Progenitor cell of endocrine pancreas (in vitro differentiated cells): ENCODE measurements at places on chromosomes 3 and 15. TPM values are rescaled to one million over a fixed set of nuclear protein-coding genes. Genes with fewer than 3 reads are reported as not detected.

DNA sequence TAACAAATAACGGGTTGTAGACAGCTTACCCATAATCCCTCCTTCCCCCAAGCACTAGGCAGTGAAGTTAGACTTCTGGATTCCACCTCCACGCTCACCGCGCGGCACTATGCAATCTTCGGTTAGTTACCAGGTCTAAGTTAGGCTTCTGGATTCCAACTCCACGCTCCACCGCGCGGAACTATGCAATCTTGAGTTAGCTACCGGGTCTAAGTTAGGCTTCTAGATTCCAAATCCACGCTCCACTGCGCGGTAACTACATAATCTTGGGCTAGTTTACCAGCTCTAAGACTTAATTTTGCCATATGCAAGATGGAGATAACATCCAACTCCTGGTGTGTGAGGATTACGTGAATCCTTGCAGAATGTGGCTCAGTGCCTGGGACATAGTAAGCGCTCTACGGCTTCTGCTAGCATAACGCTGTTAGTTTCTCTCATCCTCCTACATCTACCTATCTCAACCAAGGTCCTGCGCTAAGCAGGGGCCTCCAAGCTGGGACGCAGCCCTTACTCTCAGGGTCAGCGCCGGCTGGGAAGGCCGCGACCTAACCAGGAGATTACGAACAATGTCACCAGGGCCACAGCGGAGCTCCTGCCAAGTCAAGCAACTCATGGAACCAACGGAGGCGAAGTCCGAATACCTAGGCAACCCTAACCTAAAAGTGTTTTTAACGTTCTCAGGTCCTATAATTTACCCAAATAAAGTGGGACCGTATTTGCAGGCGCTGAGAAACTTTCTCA lies 497 bp upstream of the RPLP1 start:
- no peak for DNase-seq

DNA sequence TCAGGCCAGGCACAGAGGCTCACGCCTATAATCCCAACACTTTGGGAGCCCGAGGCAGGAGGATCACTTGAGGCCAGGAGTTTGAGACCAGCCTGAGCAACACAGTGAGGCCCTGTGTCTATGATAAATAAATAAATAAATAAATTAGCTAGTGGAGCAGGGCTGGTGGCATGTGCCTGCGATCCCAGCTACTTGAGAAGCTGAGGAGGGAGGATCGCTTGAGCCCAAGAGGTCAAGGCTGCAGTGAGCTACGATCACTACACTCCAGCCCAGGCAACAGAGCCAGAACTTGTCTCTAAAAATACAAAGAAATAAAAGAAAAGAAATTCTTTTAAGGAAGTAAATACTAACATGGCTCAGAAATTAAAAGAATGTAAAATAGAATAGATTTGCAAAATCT lies 91.8 kb downstream of the LIPC start:
- no peak for DNase-seq

- no peak for DNase-seq
Observed at GRCh38 chr15:34986771-34987480, 1.2 kb downstream of the ZNF770 start.

- DNase-seq: no peak
Observed at GRCh38 chr3:38154625-38155255, 10.6 kb upstream of the OXSR1 start.

DNA sequence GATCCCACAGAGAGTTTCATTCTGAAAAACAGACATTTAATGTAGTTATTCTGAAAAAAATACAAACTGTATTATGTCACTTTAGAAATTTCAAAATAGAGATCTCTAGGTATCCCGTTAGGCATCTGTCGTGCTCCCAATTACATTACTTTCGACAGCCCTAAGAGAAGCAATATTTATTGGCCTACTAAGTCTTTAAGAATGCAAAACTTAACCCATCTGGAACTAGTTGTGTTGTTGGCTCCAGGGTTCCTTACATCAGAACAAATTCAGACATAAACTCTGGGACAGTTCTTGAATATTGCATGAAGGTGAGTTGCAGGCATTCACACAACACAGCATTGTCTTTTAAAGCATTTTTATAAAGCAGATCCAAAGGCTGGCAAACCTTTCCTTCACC lies 498.4 kb downstream of the FHIT start:
- DNase-seq: no peak

DNA sequence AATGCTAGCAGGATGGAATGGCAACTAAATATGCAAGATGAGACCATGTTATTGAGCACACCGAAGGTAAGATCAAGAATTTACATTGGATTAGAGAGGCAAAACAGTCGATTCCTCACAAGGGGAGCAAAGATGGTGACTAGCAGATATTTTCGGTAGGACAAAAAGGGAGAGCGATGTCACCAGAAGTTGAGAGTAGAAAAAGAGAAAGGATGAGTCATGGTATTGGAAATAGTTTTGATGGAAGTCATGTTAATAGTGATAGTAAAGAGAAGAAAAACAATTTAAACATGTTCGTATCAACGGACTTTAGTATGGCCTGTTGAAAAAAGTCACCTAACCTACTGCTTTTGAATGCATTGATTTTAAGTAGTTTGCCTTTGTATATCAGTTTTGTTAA lies 55.0 kb downstream of the UBE2E2 start:
- no peak for DNase-seq

GRCh38 chr15:80823995-80824394 lies 44.8 kb downstream of the CEMIP start:
- DNase-seq: no peak

GRCh38 chr15:25933456-25934158 lies 70.5 kb upstream of the ATP10A start:
- DNase-seq: peak; percentile 27

DNA sequence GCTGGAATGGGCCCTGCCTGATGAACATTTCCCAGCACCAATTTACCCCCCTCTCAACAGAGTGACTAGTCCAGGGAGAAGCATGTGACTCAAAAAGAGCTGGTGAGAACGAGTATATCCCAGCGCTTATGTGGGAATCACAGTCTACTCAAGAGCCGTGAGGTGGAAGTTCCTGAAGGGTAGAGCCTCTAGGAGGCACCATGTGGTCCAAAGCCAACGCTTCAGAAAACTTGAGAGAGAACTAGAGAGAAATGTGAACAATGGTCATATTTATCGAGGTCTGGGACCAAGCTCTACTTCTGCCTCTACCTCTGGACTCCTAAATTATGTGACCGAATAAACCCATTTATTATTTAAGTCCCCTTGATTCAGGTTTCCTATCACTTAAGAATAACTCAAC lies 111.0 kb upstream of the RAP2B start:
- DNase-seq: no peak

DNA sequence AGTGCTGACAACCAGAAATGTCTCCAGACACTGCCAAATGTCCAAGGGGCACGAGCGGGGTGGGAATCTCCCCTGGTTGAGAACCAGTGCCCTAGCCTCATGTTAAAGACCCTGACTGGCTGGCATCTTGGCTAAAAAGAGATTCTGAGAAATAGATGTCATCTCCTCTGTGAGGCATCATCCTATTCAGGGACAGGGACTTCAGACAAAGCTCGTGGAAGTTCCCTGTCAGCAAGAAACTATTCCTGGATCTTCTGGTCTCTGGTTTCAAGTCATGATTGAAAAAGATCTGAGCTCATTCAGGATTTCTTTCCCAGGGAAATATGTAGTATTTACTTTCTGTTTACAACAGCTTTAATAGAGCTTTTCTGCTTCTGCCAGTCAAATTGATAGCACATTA lies 10.8 kb downstream of the WDR5B start:
- DNase-seq: no peak

GRCh38 chr3:183489455-183490210 lies 61.2 kb upstream of the MCF2L2 start:
- no peak for DNase-seq

GRCh38 chr15:68559345-68560310 lies 19.2 kb upstream of the CORO2B start:
- DNase-seq: peak; percentile 89

- DNase-seq: no peak
Observed at GRCh38 chr3:78832785-78833204, 935.0 kb downstream of the ROBO1 start.

DNA sequence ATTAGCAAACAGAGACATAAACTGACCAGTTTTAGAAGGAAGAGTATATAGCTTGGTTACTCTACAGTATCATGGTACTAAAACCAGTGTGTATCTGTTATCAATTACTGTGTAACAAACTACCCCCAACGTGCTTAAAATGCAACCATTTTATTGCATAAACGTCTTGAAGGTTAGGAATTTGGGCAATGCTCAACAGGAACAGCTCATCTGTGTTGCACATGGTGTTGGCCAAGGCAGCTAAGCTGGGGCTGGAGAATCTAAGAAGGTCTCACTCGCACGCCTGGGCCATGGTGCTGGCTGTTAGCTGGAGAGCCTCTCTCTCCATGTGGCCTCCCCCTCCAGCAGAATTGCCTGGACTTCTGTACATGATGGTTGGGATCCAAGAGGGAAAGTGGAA lies 81.2 kb upstream of the THBS1 start:
- DNase-seq: no peak

GRCh38 chr3:144683065-144683464 lies 711.4 kb downstream of the DIPK2A start:
- DNase-seq: no peak

DNA sequence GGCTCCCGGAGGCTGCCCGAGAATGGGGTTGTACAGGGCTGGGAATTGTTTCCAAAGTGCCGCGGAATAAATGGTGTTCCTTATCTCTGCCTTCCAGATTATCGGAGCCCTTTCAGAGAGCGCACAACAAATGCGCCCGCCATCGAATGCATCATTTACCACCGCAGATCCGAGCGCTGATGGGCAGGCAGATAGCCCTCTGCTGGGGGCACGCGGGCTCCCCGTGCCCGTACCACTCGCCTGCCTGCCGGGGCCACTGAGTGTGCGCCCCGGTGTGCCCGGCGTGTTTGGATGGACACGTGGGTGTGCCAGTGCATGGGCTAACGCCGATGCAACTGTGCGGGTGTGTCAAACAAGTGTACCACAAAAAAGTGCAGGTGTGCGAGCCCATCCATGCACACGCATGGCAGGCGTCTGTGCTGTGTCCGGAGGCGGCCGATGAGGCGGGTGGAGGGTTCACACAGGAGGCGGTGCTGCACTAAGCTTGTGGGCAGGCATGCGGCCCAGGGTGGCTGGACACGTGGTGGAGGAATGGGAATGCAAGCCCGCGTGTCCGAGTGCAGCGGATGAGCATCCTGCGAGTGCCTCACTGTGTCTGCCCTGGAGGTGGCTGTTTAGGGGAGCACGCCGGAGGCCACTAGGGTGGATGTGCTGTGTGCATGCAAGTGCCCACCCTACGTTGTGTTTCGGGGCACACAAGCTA lies 3.8 kb upstream of the GATA2 start:
- DNase-seq: no peak

DNA sequence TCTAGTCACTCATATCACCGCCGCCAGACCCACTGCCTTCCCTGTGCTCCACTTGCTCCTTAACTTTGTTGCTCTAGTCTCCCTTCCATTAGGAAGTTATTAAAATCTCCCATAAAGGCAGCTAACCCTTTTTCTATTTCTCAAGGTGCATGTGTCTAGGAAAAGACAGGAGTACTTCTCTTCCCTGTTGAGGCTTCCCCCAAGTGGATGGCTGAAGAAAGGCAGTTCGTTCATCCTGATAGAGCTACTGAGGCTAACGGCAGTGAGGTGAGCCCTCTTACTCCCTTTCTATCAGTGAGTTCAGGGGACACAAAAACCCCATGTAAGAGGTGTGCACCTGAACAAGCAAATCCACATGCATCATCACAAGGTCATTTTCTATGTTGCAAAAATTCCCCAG lies 397.8 kb downstream of the IGSF11 start:
- DNase-seq: no peak

DNA sequence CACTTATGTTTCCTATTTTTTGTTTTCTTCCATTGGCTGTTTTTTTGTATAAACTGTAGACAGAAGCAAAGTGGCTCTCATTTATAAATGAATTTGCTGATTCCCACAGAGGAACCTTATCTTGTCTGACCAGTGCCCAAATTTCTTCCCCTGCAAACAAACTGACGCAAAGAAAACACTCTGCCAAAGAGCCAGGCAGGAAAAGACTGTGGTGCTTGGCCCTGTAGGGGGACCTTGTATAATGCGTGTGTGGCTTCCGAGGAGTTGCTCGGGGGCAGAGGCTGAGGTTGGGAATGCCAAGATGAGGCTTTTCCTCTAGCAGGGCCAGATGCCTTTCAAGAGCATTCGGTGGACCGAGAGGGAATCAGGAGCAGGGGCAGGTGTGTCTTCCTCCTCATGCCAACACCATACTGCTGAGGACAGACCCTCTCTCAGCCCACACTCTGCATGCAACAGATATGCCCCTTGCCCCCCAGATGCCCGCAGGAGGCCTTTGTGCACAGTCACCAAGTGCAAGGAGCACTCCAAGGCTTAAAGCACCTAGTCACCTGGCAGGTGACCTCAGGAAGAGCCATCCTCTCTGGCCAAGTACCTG lies 104.3 kb upstream of the ABHD17C start:
- no peak for DNase-seq

DNA sequence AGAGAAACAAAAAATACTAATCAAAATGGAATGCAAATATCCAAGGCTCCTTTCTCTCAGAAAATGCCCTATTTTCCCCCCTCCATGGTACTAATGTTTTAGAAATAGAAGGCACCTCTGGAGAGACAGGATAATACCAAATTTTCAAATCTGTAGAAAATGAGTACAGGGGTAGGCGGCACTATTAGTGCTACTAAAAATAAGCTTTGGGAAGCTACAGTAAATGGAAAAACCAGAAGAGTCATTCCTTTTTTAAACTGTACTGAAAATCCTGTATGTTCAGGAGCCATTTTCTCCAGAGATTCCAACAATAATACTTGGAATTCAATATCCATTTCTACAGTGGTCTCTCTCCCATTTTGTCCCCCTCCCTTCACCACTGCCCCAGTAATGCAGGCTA lies 320.8 kb downstream of the RORA start:
- DNase-seq: no peak

CCDC9B gene
- 0.07 and 0.11 TPM in 2 replicates for total RNA-seq

SLC27A2 gene
- 10.3 and 10.6 TPM in 2 replicates for total RNA-seq

DPPA2 gene
- 0.58 and 0.69 TPM in 2 replicates for total RNA-seq

SFMBT1 gene
- 19.7 and 20.5 TPM in 2 replicates for total RNA-seq

PTH1R gene
- 0.26 and 0.40 TPM in 2 replicates for total RNA-seq

RFC4 gene
- 51.3 and 54.3 TPM in 2 replicates for total RNA-seq

C3orf49 gene
- not detected in 2 replicates for total RNA-seq

CCR2 gene
- not detected in 2 replicates for total RNA-seq

VIPR1 gene
- total RNA-seq: 5.8 and 6.8 TPM in 2 replicates

WNT5A gene
- 5.5 and 13.8 TPM in 2 replicates for total RNA-seq

ROPN1 gene
- total RNA-seq: not detected in 2 replicates

FMN1 gene
- total RNA-seq: 0.41 and 1.2 TPM in 2 replicates

SLC2A2 gene
- total RNA-seq: 1.5 TPM in 2 replicates

POLR2M gene
- total RNA-seq: 57.0 and 64.3 TPM in 2 replicates
